Myocyte (in vitro differentiated cells): ENCODE measurements at places on chromosomes 1 and 21.
A peak's percentile ranks its signal among the peaks of the same experiment; 100 is the strongest.

DNA sequence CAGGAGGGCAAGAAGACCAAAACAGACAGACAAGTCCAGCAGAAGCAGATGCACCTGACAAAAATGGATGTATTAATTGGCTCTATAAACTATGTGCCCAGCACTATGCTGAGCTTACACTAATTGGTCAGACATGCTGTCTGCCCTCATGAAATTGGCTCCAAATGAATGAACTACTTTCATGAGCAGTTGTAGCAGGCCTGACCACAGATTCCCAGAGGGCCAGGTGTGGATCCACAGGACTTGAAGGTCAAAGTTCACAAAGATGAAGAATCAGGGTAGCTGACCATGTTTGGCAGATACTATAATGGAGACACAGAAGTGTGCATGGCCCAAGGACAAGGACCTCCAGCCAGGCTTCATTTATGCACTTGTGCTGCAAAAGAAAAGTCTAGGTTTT lies 14.5 kb downstream of the SLAMF7 start:
- DNase-seq, result no peak

DNA sequence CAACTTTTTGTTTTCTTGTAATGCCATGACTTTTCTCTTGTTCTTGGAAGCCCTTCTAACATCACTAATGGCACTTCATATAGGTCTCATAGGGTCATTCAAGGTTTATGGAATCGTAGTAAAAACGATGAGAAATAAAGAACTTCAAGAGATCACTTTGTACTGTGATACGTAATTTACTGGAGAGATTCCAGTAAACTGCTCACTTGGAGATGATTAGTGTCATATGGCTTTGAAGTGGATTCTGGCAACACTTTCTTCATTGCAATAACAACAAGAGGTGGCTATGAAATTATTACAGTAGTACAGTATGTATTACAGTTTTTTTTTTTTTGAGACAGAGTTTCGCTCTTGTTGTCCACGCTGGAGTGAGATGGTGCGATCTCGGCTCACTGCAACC lies 103.4 kb downstream of the RUSC1 start:
- no peak for DNase-seq

DNA sequence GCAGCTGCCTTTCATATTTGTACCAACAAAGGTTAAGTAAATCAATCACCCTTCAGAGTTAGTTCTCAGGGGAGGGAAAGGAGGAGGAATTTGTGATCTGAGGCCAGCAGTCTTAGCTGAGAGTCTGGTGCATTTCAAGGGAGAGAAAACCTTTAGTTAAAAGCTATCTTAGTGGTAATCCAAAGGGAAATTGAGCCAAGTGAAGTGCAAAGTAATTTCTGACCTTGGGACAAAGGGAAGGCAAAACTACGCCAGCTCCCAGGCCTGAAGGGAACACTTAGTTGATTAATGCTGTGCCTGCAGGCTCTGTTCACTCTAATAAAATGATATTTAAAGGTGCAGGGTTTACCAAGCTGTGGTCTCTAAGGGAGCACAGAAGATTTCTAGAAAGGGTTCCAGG lies 23.1 kb upstream of the FMOD start:
- no peak for DNase-seq

DNA sequence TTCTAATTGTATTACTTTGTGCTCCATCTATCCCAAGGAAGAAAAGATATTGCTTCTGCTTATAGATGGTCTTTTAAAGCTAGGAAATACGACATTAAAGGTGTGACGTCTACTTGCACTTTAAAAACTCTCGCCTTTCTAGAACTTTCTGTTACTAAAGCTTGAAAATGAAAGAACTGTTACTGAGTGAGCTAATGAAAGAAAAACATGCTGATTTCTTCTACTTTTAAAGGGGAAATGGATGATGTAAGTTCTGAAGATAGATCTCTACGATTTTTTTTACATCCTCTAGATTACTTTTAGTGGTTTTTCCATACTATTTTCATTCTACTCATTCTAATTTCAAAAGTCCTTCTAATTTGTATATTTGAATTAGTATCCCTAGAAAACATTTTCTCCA lies 387.5 kb downstream of the USP25 start:
- no peak for DNase-seq

- DNase-seq, result no peak
Observed at GRCh38 chr1:67441739-67442281, 11.6 kb upstream of the SERBP1 start.

GRCh38 chr21:28338701-28339305 lies 653.9 kb downstream of the LTN1 start:
- no peak for DNase-seq

- DNase-seq, result no peak
Observed at GRCh38 chr1:226634611-226635246, 86.2 kb downstream of the STUM start.

- DNase-seq, result peak; percentile 94
Observed at GRCh38 chr1:214670098-214670497, 67.1 kb downstream of the CENPF start.

DNA sequence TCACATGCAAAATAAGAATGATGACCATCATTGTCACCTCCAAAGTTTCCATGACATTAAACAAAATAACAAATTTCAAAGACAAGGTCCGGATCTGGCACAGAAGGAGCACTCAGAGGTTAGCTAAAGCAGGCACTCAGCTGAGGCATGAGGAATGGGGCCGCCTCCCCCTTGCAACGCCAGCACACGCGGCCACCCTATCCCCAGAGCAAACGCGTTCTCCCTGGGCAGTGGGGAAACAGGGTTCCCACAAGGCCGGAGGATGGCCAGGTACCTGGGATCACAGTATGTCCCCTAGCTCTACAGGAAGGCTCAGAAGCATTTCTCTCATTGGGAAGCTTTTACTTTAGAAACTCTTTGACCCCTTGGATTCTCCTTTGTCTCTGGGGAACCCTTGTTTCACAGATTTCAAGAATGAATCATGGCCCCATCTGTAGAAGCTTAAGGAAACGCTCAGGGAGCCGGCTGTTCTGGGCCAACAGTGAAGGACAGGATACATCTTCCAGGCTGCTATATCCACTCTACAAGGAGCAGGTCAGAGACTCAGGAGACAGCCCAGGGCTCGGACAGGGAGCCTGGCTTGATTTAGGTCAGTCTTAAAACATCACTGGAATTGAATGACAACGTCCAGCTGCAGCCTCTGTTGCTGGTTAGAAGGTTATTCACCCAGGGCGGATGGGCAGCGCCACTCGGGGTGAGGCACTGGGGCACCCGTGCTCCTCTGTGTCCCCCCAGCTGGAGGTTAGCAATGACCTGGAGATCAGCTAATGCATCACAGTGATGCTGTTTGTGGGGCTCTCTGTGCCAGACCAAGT lies 496.4 kb downstream of the NPHP4 start:
- no peak for DNase-seq

GRCh38 chr1:233904633-233905415 lies at the start of gene SLC35F3:
Gene SLC35F3 (plus strand): TSS chr1:233904676.
- DNase-seq, result no peak

GRCh38 chr1:23251812-23252211 lies 34.5 kb upstream of the HTR1D start:
- DNase-seq, result no peak
